ENCODE measurements at places on chromosomes 4 and X.

GRCh38 chr4:182145334-182145905 is 97.8 kb upstream of the TENM3 start:
- no peak for DNase-seq

DNA sequence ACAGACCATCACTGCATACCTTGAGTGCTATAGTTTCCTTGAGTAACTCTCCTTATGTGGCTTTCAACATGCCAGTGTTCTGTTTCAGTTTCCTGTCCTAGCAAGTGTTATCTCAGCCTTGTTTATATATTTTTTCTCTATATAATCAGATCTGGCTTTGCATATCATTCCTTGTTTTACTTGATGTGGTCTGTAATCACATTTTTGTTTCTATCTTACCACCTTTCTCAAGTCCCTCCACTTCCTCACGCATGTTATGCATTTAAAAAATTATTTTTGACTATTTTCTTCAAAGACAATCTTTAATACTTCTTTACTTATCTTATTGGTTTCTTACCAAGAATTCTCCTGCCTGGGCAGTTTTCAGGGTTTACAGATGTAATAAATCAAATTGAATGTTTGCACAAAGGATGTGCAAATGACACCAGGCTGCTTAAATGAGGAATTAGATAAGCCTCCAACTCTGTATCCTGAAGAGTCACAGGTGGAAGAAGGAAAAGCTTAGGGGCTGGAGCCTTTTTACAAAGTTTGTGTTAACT is 351.2 kb downstream of the BMPR1B start:
- DNase-seq: no peak

DNA sequence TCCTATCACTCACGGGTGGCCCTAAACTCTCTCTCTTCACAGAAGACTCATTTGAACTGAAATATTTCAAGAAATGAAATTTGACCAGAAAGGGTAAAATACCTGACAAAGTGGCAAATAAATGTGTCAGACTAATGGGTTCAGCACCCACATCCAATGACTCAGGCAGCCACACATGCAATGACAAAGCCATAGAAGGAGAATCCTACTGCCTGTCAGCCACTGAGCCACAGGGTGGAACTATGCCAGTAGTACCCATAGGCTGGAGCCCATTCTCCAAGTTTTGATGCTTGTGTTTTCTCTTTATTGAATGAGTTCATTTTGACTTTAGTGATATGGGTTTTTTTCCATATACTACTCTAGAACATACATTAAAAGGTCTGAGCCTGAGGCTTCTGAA is 179.0 kb downstream of the BEND2 start:
- no peak for DNase-seq

GRCh38 chrX:134654398-134655012 is 3.8 kb downstream of the PLAC1 start:
- no peak for DNase-seq

Data from ureter (tissue), 1 donor.